ENCODE measurements at places on chromosomes 3 and 15.

DNA sequence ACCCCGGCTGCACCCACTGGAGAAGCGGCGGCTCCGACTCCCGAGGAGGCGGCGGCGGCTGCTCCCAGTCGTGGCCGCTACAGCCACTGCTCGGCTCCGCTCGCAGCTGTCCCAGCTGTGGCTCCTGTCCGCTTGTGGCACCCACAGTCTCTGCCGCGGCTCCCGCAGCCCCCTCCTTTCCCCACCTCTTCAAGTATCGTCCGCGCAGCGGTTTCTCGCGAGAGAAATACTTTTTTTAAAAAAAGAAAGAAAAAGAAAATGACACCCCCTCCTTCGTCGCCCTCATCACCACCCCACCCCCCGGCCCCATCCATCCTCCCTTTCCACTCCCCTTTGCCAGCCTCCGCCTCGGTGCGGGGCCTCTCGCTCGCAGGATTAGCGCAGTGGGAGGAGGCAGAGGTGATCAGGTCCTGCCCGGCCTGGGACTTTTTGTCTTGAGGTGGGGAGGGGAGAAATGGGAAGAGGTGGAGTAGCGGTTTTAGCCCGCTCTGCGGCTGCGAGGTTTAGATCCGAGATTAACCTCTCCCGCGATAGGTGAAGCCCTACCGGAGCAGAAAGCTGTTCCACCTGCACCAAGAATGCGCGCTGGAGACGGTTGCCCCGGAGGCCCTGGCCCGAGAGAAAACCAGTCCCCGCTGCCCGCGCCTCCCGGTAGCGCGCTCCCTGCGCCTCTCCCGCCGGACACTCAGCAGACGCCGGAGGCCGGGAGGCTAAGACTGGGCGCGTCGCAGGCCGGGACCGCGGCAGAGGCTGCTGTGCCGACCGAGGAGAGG is at the start of gene FBN1:
Gene FBN1 (minus strand): TSS at position 152 of the 773 bp plus-strand sequence. CDS start 940 bp downstream, outside the sequence.
- DNase-seq, result peak; percentile 85

- DNase-seq, result no peak
Observed at GRCh38 chr3:30259730-30260129, 346.7 kb upstream of the TGFBR2 start.

DNA sequence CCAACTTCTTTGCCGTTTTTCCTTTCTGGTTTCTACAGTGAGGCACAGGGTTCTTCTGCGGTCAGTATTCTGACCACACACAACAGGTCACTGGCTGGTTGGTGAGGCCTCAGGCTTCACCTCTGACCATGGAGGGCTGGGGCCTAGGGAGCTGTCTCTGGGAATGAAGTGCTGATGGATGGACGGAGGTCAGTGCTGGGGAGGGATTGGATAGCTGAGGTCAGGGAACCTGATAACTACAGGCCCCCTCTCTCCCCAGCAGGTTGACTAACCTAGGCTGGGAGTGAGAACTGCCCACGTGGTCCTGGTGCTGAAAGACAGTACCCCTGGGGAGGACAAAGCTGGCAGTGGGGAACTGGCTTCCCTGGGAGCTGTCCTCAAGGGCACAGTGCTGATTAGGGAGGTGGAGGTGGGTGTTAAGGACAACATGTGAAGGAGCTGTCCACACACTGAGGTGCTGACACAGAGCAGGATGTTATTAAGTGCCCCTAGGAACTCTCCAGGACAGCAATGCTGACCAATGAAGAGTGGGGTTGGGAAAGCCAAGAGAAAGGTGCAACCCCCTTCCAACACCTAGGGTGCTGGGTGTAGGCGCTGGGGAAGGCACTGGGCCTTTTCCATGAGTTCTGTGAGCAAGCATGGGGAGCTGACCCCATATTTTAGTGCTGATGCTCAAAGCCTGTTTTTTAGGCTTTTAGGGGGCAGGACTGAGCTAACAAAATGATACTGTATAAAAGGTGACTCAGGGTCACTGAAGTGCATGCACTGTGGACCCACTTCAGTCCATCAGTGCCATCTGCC is 45.2 kb downstream of the ATP2B2 start:
- peak; percentile 56 for DNase-seq

GRCh38 chr3:185306847-185307246 is 53.0 kb upstream of the EHHADH start:
- DNase-seq, result no peak

DNA sequence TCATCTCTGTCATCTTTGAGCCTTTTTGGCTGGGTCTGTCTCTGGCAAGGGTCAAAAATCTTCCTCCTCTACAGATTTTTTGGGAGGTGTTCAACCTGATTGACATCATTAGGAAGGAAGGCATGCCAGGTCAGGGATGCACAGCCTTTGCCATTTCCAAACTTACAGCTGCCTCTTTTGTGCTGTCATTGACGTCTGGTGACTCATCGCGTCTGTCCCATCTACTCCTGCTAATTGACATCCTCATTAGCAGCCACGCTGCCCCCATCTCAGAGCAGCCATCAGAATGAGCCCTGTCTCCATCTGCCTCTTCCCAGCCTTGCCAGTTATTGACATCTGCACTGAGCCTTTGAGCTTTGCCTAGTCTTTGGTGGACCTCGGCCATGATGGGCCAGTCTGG is 53.0 kb downstream of the PDIA5 start:
- DNase-seq, result no peak

GRCh38 chr15:47157827-47158226 is 559.5 kb upstream of the SEMA6D start:
- no peak for DNase-seq

DNA sequence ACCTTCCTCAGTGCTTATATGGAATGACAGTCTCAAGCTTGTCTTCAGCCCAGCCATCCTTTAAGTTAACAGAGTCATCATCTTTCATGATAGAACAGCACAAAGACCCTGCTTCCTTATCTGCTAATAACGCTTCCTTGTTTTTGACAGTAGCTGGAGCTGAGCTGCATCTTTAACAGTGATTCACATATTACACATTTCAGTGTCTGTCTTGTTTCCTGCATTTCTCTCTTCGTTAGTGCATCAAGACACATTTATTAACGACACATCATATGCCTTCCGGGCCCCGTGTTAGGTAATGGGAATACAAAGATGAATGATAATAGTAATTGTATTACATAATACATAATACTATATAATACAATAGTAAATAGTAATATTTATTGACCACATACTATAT is 30.2 kb upstream of the GREM1 start:
- DNase-seq, result no peak

GRCh38 chr3:156685752-156686151 is 11.4 kb downstream of the TIPARP start:
- DNase-seq, result no peak

GRCh38 chr3:53750253-53751210 is 95.7 kb downstream of the CHDH start:
- no peak for DNase-seq

- DNase-seq, result peak; percentile 50
Observed at GRCh38 chr3:32374788-32375595, 16.7 kb upstream of the CMTM7 start.

DNA sequence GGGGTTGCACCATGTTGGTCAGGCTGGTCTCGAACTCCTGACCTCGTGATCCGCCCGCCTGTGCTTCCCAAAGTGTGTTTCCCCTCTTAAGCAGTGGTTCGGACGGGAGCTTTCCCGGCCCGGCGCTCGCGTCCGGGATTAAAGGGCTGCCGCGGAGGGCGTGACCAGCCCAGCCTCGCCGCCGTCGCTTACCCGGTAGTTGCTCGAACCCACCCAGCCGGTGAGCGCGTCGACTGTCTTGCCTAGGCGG is 513 bp downstream of the CLASP2 start:
- DNase-seq, result no peak

DNA sequence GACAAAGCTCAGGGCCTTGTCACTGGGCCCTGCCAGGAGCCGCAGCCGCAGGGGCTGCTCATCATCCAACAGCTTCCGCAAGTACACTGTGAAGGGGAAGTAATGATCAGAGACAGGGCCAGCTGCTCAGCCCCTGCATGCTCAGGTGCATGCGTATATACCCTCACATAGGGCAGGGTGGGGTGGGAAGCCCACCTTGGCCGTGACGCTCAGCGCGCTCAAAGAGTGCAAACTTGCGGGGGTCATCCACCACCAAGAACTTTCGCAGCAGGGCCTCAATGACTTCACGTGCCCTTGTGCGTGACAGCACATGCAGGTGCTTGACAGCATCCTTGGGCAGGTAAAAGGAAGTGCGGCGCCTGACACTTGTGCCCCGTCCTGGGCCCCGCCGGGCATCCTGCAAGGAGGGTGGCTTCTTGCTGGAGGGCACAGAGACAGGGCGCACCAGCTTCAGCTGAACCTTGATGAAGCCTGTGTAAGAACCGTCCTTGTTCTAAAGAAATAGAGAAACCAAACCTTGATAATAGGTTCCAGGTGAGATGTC is 3.4 kb upstream of the TUSC2 start:
- DNase-seq, result no peak

- DNase-seq, result no peak
Observed at GRCh38 chr3:31185062-31185357, 290.5 kb upstream of the GADL1 start.

GRCh38 chr15:82950746-82951370 is 1.7 kb downstream of the HOMER2 start:
- DNase-seq, result no peak

DNA sequence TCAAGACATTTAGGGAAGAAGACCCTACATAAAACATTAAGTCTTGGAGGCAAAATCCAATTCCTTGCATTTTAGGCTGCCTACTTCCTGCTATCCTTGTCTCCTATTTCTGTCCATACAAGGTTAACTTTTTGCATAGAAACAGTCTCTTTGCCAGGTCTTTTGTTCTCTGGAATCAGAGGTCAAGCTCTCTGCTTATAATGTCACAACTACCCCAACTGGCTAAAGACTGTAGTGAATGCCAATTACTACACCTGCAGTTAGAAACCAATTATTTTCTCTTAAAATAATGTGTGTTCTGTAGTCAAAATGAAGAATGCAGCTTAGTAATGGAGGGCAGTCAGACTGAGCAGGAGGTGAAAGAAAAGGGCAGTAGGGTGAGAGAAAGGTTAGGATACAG is 856.2 kb downstream of the TUSC7 start:
- DNase-seq, result no peak

- DNase-seq, result peak; percentile 22
Observed at GRCh38 chr3:193605876-193606275, 12.9 kb downstream of the OPA1 start.

GRCh38 chr3:10142707-10143560 is 1.4 kb downstream of the VHL start:
- DNase-seq, result no peak

DNA sequence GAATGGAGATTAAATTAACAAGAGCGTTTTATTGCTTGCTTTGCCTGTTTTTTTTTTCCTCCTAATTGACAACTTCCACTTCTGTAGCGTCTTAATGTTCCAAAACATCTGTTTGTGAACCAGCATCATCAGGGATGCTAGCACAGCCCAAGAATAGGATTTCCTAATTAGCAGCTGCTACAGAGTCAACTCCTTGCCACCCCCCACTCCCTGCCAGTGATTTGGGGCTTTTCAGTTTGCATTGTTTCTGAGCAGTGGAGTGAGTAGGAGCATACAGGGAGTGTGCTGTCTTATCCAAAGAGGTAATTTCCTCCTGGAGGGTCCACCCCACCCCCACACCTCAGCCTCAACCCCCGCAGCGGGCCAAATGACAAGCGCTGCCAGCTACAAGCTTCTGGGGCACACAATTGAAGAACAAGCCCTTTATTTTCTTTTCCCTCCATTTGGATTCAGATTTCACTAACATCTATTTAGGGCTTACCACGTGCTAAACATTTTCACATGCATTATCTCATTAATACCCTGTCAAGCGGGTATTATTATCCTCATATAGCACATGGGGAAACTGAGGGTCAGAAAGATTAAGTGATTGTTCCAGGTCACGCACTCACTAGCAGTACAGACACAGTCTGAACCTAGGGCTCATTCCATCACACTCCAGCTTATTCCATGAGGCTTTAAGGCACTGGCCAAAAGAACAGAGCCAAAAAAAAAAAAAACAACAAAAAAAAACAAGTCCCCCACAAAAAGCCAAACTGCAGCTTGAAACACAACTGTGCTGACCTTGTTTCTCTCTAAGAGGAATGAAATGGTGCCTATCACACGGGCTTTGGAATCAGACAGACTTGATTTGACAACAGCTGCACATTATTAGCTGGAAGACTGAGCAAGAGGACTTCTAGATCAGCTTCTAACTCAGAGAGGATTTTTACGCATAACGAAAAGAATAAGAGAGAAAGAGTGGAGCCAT is 16.4 kb downstream of the HEG1 start:
- no peak for DNase-seq

DNA sequence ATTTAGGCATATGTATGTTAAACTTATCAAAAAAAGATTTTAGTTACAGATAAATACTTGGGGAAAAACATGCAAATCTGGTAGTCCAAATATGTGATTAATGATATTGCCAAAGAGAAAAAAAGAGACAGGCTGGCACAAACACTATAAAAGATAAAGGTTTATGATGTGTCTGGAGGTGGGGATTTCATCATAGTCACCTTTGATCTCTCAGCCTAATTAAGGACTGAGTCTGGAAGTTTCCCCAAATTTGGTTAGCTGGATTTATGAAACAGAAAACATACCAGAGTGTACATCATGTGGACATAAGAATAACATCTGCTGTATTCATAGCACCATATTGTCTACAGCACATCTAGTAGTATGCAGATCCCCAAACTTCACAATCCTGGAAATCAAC is 157.0 kb downstream of the FGF12 start:
- DNase-seq, result no peak

DNA sequence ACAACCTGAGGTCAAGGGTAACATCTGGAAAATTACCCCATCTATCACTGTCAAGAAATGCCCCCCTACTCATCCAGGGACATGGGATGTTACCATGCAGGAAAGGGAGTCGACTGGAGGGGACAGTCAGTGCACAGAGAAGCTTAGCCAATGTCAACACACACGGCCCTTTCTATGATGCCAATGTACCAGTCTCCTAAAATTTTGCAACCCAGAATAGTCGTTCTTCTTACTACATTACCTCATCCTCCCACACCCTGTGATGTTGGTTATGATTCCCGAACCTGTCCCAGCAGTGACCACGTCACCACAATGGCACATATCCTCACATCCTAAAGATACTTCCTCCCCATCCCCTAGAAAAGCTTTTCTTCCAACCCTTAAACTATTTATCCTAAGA is 20.1 kb downstream of the TXNRD3 start:
- no peak for DNase-seq

GRCh38 chr3:189222927-189223636 is 51.3 kb downstream of the TPRG1 start:
- DNase-seq, result no peak

- DNase-seq, result no peak
Observed at GRCh38 chr3:33716227-33716626, 1.8 kb downstream of the CLASP2 start.

DNA sequence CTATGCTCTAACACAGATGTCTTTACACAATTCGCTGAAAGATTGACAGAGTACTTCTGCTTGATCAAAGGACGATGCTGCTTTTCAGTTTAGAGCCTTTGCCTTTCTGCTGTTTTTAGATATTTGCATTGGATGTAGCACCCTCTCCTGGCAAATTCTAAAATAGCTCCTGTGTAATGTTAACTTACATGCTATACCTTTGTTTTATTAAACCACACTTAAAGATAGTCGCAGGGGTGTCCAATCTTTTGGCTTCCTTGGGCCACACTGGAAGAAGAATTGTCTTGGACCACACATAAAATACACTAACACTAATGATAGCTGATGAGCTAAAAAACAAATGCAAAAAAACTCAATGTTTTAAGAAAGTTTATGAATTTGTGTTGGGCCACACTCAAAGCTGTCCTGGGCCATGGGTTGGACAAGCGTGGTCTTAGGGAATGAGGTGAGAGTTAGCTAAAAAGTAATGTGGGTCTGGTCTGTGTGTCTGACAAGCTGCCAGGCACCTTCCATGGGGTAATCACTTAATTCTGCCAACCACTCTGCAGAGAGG is 62.9 kb downstream of the ATG7 start:
- peak; percentile 70 for DNase-seq

GRCh38 chr15:55959744-55960447 is 33.5 kb downstream of the NEDD4 start:
- no peak for DNase-seq

Measured in HS-27A (cell line).